Activated CD4-positive, alpha-beta memory T cell treated with anti-CD3 and anti-CD28 coated beads, Interleukin-2, amount 10 ng/mL, durations not matched to agents 7 days and 5 days (primary cell): ENCODE measurements at places on chromosomes 12 and 14. TPM values are rescaled to one million over a fixed set of nuclear protein-coding genes. Genes with fewer than 3 reads are reported as not detected.

- DNase-seq = no peak
These were observed 46.3 kb downstream of the KCNA1 start for GRCh38 chr12:4956054-4956453.

DNA sequence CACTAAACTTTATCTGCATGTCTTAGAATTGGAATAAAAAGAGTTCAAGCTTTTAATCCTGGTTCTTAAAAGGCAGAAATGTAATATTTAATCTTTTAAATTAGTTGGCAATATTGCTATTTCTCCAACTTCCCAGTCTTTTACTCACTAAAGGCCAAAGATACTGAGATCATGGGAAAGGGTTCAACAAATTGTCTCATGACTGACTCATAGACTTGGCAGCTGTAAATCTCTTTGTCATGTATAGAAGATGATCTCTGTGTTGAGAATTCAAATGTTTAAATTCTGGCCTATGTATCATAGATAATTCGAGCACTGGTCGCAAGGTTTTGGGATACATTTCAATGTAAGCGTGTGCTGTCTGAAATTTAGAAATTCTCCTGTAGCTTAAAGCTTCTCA lies 40.1 kb upstream of the STRAP start:
- no peak for DNase-seq

GRCh38 chr12:24879644-24880043 lies 69.3 kb downstream of the BCAT1 start:
- no peak for DNase-seq

DNA sequence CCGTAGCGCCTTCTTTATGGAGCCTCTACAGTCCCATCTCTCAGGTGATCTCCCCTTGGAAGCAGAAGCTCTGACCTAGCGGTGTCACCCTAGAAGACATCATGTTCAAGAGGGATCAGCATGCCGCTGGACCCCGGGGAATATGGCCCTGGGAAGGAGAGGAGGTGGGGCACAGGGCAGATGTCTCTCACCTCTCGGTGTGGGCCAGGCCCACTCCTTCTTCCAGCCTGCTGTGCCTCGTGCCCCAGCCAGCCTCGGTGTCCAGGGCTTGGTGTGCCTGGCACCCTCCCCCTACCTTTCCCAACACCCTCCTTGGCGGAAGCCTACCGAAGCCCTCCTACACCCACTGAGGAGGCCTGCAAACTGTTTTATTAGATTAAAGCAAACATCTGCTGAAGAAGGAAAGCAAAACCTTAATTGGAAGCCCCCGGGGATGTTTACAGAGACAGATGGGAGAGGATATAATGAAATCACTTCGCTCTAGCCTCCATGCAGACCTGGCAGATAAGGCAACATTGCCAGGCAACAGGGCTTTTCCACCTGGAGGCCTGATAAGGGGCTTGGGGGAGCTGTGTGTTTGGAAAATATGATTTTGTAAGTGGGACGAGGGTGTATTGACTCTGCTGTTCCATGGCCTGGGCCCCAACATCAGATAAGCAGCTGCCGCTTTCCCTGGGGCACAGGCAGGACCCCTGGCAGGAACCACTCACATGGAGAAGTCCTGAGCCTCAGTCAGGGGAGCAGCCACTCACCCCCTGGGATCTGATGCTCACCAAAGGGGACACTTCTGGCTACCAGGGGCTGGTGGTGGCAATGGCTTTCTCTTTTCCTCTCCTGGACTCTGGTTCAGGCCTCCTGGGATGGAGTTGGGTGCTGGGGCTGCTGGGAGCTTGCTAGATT lies 5.7 kb upstream of the CHGA start:
- no peak for DNase-seq

DNA sequence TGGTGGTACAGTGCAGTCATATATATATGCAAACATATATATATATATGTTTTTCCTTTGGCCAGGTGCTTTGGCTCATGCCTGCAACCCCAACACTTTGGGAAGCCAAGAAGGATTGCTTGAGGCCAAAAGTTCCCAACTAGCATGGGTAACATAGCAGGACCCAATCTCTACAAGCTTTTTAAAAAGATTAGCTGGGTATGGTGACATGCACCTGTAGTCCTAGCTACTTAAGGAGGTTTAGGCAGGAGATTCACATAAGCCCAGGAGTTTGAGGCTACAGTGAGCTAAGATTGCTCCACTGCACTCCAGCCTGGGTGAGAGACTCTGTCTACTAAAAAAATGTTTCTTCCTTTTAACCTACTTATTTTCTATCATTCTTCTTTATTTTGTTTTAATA lies 10.2 kb downstream of the PZP start:
- DNase-seq = no peak

DNA sequence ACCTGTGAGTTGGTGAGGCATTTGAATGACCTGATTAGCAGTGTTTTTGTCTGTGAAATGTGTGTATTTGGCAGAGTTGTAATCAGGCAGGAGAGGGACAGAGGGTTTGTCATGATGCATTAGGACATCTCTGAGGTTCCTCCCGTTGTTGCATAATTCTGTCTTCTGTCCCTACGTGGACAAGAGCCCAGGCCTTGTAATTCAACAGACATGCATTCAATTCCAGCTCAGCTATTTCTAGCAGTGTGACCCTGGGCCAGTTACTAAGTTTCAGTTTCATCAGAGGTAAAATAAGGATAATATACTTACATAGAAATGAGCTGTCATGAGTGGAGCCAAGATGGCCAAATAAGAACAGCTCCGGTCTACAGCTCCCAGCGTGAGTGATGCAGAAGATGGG lies 208.6 kb downstream of the SLC38A4 start:
- DNase-seq = no peak

GRCh38 chr12:10559244-10559643 lies 53.6 kb downstream of the EIF2S3B start:
- DNase-seq = no peak

DNA sequence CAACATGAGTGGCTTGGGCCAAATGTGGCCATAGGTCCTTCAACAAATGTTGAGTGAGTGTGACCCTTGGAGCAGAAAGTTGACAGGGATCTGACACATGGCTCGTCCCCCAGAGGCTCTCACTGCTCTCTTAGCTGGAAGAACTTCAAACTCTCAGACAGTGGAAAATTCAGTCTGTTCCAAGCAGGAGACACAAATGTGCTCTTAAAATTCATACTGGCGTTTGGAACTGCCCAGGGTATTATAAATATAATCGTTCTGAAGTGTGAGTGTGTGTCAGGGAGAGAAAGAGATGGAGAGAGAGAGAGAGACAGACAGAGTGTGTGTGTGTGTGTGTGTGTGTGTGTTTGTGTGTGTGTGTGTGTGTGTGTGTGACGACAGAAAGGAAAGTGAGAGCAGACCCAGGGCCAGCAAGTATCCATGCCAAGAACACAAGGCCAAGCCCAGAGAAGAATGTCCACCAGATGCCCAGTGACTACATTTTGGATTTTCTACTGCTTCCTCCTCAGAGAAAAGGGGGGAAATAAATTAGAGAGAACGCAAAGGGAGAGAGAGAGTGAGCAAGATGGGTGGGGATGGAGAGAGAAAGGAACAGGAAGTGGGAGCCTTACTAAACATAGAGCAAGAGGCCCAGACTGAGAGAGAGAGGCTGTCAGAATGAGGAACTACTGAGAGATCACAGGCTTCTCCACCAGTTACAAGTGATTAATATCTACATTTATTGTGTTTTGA lies 193.6 kb upstream of the NUDT4 start:
- DNase-seq = no peak

GRCh38 chr14:104697317-104697703 lies 7.9 kb downstream of the INF2 start:
- DNase-seq = no peak

- no peak for DNase-seq
These were observed 11.6 kb downstream of the DEGS2 start for GRCh38 chr14:100147691-100148464.

GRCh38 chr14:75896341-75896740 lies 85.5 kb downstream of the TGFB3 start:
- DNase-seq = no peak

DNA sequence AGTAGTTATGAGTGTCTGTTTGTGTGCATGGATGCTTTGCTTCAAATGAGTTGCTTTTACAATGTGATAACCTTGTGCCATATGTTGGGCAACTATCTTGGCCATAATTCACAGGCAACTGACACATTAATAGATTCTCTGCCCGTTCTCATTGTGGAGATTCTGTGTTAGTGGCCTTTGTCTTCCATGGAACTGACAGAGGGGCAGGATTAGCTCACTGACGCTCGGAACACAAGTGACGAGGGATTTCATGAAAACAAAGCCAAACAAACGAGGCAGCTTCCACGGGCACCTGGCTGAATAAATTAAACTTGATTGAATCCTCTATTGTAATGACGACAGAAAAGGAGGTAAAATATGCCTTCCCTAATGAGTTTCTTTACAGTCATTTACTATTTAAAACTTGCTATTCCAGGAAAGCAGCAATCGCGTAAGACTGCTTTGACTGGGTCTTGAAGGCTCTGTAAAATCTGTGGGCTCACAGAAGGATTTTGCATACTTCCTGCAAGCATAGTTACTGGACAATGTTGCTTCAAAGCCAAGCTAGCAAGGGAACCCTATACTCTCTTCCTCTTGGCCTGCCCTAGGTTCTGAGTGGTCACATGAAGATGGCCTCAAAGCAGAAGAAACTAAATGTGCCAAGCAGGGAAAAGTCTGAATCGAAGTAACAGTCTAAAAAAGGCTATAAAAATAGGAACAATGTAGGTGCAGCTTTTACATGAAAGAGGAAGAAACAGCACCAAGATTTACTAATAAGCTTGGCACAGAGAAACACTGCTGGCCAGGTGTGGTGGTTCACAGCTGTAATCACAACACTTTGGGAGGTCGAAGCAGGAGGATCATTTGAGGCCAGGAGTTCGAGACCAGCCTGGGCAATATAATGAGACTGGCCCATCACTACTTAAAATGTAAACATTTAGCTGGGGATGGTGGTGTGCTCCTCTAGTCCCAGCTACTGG lies 28.1 kb upstream of the SINHCAF start:
- no peak for DNase-seq

DNA sequence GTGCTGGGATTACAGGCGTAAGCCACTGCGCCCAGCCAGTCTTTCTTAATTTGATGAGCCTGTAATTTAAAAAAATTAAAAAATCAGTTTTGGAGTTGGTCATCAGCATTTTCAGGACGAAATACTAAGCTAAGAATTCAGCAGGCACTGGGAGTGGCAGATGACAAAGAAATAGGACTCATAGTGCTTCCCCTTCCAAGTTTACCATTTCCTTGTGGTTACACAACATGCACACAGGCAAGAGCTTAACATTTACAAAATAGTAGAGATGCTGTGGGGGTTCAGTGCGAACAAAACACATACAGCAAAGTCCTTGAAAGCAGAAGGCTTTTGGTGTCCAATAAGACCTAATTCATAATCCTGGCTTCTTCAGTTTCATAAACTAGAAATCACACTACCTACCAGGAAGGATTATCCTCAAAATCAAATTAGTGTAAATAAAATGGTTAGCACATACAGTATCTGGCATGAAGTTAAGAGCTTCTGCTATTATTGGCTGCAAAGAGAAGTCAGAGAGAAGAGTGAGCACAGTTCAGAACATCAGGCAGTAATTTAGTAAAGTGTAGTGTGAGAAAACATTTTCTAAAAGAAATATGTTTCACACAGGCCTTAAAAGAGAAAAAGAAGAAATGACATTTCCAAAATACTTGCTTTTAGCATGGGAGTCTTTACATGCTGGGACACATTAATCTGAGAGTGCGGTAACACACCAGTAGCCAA lies 22.2 kb upstream of the KIF21A start:
- no peak for DNase-seq

DNA sequence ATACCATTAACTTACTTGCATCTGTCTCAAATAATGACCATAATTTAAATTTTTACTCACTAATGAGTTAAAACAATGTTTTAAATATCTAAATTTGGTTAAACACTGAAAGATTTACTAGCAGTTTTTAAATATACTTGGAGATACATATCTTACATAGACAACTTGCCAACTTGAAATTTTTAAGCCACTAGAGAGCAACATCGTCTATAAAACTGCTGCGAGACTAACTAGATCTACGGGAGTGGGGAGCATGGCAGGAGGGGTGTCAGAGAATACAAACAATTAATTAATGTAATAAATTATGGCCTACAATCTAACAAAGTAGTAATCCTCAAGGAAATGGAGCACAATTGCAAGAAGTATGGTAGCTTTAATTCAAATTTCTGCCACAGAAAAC lies 120.4 kb downstream of the LRRIQ1 start:
- DNase-seq = no peak

GRCh38 chr12:131010396-131011131 lies 56.9 kb downstream of the ADGRD1 start:
- no peak for DNase-seq

DNA sequence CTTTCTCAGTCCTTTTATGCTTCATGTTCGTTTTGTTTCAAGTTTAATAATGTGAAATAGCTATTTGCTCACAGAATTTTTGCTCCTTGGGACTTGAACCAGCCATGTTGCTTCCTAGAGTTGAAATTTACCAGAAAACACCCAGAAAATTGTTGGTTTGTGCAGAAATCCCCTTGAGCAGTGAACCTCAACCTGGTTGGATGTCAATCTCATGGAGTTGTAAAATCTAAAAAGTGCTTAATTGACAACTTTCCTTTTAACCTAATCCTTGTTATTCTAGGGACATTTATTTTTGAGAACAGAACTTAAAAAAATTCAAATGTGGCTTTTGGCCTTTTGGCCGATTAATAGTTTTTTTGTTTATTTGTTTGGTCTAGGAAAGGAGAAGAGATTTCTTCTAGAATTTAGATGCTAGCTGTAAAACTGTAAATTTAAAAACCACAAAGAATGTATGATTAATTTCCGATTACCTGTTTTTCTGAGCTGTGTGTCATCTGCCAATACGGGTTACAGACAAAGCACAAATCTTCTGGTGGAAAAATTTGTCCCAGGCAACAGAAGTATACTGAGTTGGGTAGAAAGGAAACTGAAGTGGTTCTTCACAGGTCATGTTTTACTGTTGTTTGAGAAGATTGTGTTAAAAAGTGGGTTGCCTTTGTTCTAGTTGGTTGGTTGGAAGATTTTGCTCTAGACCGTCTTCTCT lies 154.4 kb downstream of the FUT8 start:
- no peak for DNase-seq

- DNase-seq = no peak
These were observed 362.1 kb downstream of the RAD51B start for GRCh38 chr14:68181519-68182326.

- DNase-seq = no peak
These were observed 97.4 kb downstream of the RFLNA start for GRCh38 chr12:124392271-124392666.

GRCh38 chr12:57868851-57869268 lies 22.3 kb upstream of the CTDSP2 start:
- no peak for DNase-seq

The THAP2 gene
- 7.7 TPM for total RNA-seq

The FOXN4 gene
- total RNA-seq = not detected

The LRRK2 gene
- 0.05 TPM for total RNA-seq

The IFNG gene
- 22.0 TPM for total RNA-seq

The GOLT1B gene
- 57.5 TPM for total RNA-seq

The PTGER2 gene
- 112 TPM for total RNA-seq

The RASSF8 gene
- 1.2 TPM for total RNA-seq

The NXPH4 gene
- total RNA-seq = 0.81 TPM

The PRKAB1 gene
- 39.8 TPM for total RNA-seq

The C12orf60 gene
- total RNA-seq = 2.4 TPM

The PLEK2 gene
- total RNA-seq = not detected

The ACSM4 gene
- not detected for total RNA-seq

The NTN4 gene
- total RNA-seq = 0.25 TPM

The RASAL1 gene
- 0.35 TPM for total RNA-seq
